Activated naive CD8-positive, alpha-beta T cell treated with anti-CD3 and anti-CD28 coated beads for 36 hours (primary cell): ENCODE measurements at places on chromosomes 5 and 9. TPM values are rescaled to one million over a fixed set of nuclear protein-coding genes. Genes with fewer than 3 reads are reported as not detected.

The ANXA2R gene
- 9.9 TPM for total RNA-seq

The ARHGEF28 gene
- total RNA-seq: not detected

The PCDHB13 gene
- not detected for total RNA-seq

The KCTD16 gene
- 0.16 TPM for total RNA-seq

The CXXC5 gene
- 2.0 TPM for total RNA-seq

The TTC23L gene
- total RNA-seq: not detected

The PIP5K1B gene
- total RNA-seq: 1.9 TPM

DNA sequence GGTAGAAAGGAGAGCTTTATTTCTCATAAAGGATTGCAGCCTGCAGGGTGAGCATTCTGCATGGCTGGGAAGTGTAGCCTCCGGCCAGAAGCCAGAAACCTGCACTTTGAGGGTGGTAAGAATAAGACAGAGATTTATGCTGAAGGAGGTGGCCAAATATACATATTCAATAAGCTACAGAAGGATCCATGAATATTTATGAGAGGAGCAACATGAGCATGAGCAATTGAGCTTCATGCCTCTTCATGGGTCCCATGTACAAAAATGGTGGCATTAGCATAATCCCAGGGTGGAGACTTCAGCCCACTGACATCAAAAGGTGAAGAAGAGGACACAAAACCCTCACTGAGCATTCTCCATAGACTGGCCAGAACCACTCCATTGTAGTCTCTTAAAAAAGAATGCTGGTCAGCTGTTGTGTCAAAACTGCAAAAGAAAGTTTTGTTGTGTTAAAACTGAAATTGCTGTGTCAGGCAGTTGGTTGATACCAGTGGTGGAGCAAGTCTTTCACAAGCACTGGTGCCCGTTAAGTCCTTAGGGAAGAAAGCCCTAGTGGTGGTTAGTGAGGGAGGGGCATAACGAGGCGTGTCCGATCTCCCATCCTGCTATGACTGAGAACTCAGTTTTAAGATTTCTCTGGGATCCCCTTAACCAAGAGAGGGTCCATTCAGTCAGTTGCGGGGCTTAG, 160.8 kb upstream of the MAP1B start:
- no peak for DNase-seq

DNA sequence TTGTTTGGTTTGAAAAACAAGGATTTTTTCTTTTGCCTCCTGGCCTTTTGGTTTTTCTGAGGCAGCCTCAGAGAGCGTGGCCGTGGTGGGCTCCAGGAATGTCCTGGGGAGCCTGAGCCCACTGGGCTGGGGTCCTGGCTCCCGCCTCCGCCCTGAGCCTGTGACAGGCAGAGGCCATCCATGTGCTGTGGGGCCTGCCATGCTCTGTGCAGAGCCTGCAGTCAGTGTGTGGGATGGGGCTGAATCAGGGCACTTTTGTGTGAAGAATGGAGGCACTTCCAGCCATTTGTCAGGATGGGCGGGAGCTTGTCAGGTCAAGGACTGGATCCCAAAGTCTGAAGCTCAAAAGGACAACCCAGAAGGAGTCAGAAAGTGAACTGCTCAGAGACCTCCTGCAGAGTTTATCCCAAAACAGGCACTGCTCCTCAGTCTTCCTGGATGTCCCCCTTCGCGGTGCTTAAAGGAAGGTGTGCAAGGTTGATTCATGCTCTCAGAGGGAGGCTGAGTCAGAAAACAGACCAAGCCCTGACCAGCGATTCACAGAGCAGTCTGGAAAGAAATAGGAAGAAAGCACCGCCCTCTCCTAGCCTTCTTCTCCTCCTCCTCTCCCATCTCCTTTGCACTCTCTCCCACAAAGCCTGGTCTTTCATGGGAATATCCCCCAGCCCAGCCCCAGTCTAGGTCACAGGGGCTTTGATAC, 53.2 kb downstream of the MVB12B start:
- no peak for DNase-seq

GRCh38 chr5:21709770-21710169, 1143.4 kb downstream of the CDH12 start:
- no peak for DNase-seq

DNA sequence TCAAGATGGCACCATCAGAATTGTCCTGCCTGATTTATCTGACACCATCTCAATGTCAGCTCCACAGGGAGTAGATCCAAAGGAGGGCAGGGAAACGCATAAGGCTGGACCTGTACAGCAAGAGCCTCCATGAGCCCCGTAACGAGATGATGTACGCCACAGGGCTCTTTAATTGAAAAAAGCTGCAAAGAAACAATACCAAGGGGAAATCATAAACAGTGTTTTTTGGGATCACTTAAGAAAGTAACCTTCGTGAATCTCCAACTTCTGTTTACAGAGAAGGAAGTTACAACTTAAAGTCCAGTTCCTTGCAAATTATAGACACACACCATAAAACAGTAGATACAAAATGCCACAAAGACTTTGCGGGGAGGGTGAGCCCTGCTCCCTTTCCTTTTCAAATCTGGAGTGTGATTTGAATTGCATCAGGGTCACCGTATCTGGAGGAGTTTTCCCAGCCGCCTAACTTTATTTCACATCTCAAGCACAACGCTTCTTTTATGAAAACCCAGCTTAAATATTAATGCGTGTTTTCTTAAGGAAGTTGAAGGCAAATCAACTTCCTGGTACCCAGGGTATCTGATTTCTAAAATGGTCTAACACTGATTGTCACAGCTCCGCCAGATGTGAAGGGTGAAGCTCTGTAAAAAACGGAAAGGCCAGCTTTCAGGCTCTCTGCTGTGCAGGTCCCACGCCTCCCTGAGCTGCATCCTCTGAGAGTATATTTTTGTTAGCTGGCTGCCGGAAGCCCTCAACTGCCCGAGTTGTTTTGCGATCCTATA, 88.9 kb downstream of the EBF1 start:
- no peak for DNase-seq

DNA sequence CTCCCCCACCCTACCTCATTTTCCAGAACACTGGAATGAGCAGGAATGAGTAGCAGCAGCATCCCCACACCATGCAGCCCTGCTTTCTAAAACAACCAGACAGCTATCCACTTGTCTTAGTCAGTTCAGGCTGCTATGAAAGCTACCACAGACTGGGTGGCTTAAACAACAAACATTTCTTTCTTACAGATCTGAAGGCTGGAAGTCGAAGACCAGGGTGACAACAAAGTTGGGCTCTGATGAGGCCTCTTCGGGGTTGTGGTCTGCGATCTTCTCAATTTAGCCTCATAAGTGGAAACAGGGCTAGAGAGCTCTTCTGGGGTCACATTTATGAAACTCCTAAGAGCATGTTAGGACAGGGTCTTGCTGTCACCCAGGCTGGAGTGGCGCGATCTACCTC, 38.9 kb downstream of the LPAR1 start:
- no peak for DNase-seq

DNA sequence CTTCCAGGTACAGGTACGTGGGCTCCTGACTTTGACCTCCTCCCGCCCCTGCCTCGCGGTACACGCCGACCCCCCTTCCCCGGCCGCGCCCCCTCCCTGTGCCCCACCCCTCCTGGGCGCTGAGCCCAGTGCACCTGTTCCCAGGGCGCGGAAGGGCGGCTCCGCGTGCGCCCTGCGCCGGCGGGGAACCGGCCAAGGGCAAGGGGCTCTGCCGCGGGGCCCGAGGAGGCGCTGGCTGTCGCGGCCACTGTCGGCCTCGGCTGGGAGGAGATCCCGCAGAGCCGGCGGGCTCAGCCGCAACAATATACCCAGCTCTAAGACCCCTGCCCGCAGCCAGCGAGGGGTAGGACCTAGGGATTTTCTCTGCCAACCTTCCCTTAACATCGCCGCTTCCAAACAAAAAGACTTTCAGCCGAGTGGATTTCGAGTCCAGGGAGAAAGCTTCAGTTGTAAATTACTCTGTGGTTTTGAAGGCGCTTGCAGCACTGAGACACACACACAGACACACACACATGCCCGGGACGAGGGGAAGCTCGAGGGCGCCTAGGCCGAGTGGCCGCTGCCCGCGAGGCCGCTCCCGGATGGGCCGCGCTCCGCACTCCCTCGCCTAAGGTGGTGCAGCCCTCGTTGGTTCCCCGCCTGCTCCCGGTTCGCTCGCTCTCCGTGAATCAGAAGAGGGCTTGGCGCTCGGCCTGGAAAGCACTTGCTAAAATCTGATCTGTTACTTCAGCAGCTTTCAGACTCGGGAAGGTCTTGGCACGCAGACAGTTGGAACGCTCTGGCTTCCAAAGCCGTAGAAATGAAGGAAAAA, 1.2 kb downstream of the FGF18 start:
- no peak for DNase-seq

DNA sequence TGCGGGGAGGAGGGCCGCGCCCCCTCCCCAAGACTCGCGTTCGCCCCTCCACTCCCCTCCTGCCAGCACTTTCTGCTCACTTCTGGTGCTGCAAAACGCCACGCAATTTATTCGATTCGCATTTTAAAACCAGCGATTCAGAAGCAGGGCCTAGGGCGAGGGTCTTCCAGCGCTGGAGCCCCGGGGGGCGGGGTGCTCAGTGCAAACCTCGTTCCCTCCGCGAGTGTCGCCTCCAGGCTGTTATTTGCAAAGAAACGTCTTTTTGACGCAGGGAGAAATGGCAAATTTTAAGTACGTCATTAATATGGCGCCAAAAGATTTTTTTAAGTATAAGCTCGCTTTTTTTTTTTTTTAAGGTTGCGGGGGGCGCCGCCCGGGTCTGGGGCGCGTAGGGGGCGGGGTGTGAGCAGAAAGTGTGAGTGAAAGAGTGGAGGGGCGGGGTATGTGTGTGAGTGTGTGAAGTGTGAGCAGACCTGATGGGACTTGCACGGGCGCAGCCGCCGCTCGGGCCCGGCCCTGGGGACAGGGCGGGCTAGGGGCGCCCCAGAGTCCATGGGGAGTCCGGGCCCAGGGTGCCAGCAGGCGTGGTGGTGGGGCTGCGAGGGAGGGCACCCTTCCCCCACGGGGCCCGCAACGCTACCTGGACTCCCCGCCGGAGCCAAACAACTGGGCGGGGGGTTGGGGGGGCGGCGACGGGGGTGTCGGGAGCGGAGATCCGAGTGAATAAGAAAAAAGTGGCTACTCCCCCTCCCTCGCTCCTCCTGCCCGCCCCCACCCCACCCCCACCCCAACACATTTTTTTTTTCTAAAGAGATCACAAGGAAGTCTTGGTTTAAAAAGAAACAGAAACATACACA, at the start of gene JADE2:
JADE2 (plus strand) TSS at position 845 of the 857 bp plus-strand sequence. CDS start 10,188 bp downstream, outside the sequence.
- peak; percentile 83 for DNase-seq

DNA sequence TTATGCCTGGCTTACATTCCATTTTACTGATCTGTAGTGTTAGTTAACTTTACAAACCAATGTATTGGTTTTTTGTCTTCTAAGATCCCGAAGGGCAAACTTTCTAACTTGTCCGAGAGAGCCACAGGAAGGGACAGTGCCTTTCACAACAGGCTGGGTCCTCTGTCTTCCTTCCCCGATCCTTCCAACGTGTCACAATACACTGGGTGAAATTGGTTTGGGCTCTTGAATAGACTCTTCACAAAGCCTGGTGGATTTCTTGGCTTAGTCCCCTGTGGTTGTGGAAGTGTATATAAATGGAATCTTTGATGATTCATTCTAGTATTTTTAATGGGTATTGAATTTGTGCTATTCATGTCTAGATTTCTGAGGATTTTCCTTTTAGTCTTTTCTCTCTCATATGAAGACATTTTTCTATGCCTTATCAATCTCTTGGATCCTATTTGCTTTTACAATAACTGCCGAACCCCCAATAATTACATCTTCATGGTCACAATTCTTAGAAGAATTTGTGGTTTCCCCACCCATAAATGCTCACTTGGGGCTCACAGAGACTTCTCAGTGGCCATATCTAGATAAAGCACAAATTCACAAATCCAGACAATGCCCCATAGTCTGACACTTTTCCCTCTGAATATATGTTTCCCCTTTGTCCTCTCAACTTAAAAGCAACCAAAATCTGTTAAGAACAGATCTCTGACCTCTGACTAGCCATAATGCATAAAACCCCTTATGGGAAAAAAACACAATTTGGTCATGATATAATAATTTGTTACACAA, 107.7 kb downstream of the MTRR start:
- no peak for DNase-seq

GRCh38 chr9:79507801-79508200, 64.0 kb upstream of the TLE4 start:
- DNase-seq: no peak
